ENCODE measurements at places on chromosomes 11 and 22.

DNA sequence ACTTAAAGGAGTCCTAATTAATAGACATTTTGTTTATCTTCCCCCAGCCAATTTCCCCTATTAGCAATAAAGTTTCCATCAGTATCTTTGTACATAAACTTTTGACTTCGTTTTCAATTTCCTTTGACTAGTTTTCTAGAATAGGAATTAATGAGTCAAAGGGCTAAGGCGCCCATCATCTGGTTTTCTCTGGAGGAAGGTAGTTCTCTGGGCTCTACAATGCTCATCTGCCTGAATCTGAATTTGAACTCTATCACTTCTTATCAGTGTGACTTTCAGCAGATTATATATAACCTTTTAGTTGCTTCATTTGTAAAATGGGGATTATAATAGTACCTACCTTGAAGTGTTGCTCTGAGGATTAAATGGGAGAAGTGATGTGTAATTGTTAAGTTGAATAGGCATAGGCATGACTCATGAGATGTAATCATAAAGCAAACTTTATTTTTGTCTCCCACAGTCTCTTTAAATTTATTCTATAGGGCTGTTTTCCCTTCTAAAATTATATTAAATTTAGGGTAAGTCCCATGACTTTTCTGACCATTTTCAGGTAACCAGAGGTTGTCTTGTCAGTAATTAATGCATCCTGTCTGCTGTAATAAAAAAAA lies 5.8 kb upstream of the TUB start:
- no peak for DNase-seq

- DNase-seq = no peak
These were observed 13.7 kb downstream of the ARAP1 start for GRCh38 chr11:72738199-72739141.

- no peak for DNase-seq
These were observed 175.7 kb upstream of the CARD18 start for GRCh38 chr11:105315287-105315686.

DNA sequence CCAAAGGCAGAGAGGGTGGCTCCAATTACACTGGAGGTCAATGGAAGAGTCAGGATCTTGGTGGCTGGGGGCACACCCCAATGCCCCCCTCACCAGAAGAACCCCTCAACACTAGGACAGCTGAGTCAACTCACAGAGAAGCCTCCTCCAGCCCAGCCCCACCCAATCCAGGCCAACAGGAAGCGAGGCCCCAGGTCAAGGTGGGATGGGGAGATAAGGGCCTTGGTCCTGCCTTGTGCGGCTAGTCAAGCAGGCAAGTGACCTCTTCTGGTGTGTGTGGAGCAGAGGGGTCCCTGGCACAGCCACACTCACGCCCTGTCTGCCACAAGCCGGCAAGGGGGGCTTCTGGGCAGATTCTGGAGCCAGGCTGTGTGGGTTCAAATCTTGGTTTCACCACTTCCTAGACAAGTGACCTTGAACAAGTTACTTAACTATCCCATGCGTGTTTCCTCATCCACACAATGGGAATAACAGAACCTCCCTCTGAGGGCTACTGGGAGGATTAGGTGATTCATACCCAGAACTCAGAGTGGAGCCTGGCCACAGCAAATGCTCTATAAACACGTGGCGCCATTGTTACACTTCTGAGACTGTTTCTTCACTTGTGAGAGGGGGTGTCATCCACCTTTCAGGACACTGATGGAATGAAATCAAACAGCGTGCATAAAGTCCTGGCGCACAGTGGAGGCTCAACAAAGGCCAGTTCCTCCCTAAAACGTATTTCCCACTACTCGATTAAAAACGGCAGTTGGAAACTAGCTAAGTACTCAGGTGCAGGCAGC lies 3.2 kb downstream of the TTLL12 start:
- no peak for DNase-seq

DNA sequence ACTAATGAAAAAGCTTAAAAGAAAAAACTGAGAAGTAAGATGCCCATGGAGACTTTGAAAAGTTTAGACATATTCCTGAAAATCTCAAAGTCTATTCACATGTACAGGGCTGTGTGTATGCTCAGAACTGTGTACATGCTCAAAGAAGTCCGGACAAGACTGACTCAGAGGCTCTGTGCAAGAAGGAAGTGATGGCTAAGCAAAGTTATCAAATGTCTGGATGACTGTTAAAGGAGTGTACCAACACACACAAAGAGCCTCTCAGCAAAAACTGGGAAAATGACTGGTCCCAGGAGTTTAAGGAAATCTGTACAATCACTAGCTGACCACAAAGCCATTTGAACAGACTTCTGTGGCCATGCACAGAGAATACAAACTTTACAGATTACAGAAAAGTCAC lies 33.1 kb upstream of the ARHGAP32 start:
- DNase-seq = no peak

DNA sequence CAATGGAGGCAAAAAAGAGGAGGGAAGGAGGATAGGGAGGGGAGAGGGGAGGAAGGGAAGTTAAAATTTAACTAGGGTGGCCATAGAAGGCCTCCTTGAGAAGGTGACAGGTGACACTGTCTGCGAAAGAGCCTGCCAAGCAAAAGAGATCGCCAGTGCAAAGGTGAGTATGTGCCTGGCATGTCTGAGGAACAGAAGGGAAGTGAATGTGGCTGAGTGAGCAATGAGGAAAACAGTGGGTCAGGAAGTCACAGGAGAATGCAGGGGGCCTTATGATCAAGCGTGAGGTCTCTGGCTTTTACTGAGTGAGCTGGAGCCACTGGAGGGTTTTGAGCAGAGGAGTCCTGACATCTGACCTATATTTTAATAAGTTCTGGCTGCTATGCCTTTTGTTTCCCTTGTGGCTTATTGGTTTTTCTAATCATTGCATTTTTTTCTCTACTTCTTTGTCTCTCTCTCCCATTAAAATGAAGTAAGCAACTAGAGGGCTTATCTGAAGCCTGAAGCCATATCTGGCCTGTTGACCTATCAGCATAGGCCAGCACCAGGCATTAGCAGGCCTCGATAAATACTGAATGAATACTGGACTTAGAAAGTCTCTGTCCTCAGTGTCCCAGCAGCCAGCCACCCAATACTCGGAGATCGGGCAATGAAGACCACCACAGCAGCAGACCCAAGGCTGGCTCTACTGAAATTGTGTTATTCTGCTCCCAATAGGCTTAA lies 5.6 kb downstream of the AP1B1 start:
- DNase-seq = no peak
